ENCODE measurements at places on chromosomes 16 and 17.

DNA sequence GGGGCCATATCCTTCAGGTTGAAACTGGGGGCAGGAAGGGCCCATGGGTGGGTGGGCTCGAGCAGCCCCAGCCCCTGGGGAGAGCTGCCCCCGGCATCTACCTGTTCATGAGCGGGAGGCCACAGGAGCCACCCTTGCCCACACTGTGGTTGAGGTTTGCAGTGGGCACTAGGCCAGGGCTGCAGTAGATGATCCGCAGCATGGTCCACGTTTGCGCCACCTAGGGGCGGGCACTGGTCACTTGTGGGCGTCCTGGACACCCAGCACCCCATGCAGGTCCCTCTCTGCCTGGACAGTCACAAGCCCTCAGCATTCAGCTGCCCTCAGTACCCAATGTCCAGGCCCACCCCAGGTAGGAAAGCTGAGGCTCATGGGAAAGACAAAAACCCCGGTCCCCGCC is 1.8 kb upstream of the JMJD8 start:
- no peak for DNase-seq

GRCh38 chr17:77728871-77729270 is 229.6 kb upstream of the TNRC6C start:
- no peak for DNase-seq

GRCh38 chr17:31128241-31128640 is 33.5 kb downstream of the NF1 start:
- DNase-seq, result no peak

DNA sequence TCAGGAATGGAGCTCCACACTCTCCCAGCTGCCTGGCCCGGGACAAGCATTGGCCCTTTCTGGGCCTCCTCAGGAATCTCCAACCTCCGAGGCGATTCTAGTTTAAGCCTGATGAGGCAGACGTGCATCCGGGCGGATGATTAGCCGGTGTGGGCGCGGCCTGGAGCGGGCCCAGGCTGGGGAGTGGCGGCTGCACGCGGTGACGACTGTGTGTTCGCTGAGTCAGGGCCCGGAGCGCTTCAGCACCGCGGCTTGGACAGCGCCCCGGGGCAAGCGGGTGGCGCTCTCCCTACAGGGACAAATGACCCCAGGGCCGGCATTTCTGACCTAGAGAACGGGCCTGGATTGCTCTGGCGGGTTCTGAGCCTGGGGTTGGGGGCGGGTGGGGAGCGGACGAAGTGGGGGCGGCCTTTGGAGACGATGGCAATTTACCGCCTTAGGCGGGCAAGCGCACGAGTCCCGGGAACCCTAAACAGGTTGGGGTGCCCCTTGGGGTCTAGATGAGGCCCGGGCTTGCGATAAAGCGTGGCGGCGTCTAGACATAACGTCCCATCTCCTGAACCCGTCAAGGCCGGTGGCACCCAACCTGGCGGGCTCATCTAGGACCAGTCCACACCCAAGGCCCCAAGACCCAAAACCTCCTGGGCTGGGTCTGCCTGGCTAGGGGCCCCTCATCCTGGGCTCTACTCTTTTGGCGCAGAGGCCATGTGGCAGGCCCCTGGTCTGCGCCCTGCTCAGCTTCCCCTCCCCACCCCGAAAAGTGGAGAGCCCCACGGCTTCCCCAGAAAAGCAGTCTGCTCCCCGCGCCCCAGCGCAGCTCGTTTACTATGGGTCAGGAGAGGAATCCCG is 22.3 kb upstream of the ZNHIT3 start:
- DNase-seq, result peak; percentile 14

- DNase-seq, result peak; percentile 23
Observed at GRCh38 chr16:85860413-85861094, 38.4 kb upstream of the IRF8 start.

- no peak for DNase-seq
Observed at GRCh38 chr17:49899191-49899485, 51.3 kb upstream of the TAC4 start.

DNA sequence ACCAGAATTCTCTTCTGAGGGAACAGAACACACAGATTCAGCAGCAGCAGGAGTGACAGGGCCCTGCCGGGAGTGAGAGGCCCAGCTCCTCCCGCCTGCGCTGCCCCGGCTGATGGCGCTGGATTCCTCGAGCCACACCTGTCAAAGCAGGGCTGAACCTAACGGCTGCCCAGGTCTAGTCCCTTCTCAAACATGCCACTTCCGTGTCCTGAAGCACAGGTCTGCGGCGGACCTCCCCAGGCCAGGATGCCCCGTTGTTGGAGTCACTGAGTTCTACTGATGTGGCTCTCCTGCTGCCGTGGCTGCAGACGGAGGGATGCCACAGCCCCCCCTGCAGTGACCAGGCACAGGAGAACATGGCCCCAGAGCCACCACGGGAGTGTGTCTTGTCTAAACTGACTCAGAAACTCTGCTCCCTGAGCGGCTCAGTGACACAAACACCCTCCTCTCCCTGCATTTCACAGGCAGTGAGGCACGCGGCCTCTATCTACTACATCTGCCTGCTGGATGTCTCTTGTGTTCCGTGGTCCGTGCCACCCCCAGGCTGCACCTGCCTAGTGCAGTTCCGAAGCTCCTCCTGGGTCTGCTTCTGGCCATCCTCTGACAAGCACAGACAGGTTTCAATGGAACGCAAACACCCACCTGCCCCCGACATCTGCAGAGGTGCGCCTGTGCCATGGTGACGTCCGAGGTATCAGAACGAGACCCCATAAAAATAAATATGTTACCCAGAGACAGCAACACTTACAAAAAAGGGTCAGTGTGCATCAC is 44.7 kb upstream of the DNAH17 start:
- DNase-seq, result no peak

- no peak for DNase-seq
Observed at GRCh38 chr16:62135446-62135845, 99.2 kb upstream of the CDH8 start.

- DNase-seq, result no peak
Observed at GRCh38 chr17:1398931-1399678, 917 bp downstream of the YWHAE start.

DNA sequence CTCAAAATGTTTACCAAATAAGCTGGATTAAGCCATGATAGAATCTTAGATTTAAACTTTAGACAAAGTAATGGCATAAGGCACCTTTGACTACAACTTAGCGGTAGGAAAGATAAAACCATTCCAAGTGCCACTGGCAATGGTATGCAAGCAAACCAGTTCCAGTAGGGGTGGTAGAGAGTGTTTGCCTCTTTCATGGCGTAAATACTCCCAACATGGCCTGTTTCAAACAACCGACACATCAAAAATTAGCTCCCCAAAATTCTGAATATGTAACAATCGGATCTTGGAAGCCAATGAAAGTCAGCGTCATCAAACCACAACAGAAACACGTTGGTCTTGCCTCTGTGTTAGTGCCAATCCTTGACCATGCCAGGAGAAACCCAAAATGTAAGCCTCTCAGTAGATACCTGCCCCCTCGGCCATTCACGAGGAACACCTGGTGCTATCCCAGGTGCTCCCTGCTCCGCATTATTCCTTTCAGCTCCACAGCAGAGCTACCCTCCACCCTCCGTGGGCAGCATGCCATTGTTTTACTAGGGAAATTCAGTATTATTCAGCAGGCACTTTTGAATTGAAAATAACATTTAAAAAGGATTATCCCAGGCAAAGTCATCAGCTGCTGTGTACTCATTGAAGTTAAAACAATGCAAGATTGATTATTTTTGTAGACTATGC is 307.8 kb upstream of the CDH11 start:
- no peak for DNase-seq

DNA sequence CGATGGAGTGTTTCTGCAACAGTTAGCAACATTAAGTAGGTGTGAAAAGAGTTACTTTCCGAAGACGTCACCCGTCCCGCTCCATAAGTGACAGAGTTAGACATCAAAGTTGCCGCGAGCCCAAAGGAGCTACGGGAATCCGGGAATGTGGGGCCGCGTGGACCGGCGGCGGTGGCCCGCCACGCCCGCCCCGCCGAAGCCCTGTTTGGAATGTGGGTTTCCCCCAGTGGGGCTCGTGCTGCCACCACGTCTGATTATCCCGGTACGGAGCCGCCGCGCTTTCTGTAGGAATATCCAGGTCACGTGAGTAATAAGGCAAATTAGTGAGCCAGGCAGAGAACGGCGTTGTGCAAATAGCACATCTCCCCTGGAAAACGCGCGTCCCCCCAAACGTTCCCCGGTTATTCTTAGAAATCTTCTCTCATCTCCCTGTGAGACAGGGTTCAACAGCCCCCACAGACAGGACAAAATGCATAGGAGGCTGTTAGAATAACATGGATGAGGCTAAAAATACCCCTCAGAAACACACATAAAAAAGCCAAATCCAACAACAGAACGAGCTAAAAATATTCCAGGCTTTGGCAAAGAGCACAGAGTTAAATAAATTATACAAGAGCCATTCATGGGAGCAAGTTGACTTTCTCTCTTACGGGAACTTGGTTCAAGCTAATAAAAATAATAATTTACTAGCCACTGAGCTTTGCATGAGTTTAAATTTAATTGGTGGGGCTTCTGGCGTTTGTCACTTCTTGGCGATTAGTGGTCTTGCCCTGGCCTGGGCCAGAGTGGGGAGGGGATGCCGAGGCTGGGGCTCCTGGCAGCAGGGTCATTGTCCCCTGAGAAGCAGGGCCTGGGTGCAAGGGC is 8.6 kb downstream of the BAHCC1 start:
- DNase-seq, result no peak

GRCh38 chr16:13708347-13709120 is 211.4 kb upstream of the ERCC4 start:
- no peak for DNase-seq

GRCh38 chr16:57022445-57022844 is 33.1 kb downstream of the NLRC5 start:
- no peak for DNase-seq

GRCh38 chr17:57296231-57296630 is 39.9 kb downstream of the MSI2 start:
- DNase-seq, result no peak

DNA sequence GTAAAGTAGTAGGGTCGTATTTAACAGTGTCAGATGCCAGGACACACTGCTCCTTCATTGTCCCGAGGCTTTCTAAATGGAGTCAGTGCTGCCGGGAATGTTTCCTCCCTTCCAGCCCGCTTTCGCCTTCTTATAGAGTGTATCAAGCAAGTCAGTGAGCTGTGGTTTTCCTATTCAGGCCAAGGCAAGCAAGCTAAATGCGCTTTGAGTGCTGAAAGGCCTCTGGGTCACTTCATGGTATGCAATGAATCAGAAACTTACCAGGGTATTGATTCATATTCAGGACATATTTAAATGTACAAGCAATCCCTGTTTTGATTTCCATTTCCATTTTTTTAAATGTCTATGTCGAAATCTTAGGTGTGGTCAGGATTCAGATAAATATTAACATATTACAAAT is 327.9 kb upstream of the SOX9 start:
- DNase-seq, result no peak

DNA sequence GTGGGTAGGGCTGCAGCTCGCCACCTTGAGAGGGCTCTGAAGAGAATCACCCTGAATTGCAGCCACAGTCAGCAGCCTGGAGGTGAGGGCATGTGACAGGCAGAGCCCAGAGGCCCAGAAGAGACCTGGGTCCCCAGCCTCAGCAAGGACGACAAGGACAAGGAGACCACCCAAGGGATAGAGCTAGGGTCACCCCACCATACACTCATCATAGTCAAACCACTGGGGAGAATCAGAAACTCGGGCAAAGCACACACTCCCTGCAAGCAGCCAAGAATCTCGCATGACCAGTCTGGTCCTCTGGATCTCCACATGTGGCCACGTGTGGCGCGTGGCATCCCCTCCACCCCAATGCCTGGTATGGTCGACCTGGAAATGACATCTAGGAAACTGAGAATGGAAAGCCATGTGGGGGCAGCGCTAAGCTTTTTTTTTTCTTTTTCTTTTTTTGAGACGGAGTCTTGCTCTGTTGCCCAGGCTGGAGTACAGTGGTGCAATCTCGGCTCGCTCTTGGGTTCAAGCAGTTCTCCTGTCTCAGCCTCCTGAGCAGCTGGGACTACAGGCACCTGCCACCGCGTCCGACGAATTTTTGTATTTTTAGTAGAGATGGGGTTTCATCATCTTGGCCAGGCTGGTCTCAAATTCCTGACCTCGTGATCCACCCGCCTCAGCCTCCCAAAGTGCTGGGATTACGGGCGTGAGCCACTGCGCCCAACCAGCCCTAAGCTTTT is 4.6 kb upstream of the SPHK1 start:
- DNase-seq, result no peak

DNA sequence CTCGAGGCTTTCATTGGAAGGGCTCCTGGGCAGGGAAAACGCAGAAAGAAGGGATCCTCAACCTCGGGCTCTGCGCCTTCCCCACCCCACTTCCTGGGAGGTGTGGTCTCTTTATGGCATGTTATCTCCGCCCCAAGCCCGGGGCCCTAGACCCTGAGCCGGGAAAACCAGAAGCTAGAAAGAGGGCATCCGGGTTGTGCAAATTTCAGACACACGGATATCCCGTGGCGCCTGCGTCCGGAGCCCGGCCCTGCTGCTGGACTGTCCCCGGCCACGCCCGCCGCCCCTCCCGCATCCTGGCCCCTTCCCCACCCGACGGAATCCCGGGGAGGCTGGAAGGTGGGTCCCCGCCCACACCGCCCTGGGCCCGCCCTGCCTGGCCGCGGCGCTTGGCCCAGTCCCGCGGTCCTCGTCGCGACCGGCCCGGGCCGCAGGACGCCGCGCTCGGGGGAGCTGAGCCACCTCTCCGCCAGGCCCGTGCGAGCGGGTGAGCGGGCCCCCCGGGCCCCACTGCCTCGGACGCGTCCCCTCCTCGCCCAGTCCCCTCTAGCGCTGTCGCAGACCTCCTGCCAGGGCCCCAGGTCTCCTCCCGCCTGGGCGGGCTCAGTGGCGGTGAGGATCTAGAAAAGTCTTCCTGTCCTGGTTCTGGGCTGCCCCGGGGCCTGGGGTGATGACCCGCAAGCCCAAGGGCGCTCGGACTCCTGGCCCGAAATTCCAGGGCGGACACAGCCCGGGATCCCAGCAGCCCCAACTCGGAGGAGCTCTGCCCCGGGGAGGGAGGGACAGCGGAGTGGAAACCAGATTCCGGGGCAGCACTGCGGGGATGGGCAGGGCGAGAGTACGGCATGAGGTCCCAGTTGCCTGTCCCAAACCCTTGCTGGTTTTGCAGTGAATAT is at the start of gene SLC16A5:
TSS of gene SLC16A5 (plus strand) at position 397 of the 896 bp plus-strand sequence. CDS start 5,683 bp downstream, outside the sequence.
- no peak for DNase-seq

GRCh38 chr16:28826141-28826540 is 3.3 kb downstream of the ATXN2L start:
- DNase-seq, result no peak

DNA sequence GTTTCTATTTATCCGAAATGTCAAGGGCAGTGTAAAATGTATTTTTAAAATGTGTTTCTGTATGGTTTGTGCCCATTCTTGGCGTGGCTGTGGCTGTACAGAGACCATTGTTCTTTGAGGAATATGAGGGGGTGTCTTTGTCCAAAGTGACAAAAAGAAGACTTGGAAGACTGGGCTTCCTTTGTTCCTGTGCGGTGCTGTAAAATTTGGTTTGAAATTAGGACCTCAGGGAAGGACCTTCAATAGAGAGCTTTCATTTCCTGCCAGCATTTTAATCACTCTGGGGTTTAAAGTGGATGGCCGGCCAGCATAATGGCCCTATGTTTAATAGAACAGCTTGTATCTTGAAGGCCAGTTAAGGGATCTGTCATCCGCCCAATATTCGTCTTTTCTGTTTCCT is 190.1 kb upstream of the TBX2 start:
- no peak for DNase-seq
